Left ventricle myocardium superior (tissue), 1 donor: ENCODE measurements at places on chromosomes 2 and 18.

- no peak for DNase-seq
Measured at GRCh38 chr2:118044103-118044716, 30.3 kb upstream of the CCDC93 start.

GRCh38 chr2:215627771-215628170 lies 191.9 kb upstream of the FN1 start:
- no peak for DNase-seq

DNA sequence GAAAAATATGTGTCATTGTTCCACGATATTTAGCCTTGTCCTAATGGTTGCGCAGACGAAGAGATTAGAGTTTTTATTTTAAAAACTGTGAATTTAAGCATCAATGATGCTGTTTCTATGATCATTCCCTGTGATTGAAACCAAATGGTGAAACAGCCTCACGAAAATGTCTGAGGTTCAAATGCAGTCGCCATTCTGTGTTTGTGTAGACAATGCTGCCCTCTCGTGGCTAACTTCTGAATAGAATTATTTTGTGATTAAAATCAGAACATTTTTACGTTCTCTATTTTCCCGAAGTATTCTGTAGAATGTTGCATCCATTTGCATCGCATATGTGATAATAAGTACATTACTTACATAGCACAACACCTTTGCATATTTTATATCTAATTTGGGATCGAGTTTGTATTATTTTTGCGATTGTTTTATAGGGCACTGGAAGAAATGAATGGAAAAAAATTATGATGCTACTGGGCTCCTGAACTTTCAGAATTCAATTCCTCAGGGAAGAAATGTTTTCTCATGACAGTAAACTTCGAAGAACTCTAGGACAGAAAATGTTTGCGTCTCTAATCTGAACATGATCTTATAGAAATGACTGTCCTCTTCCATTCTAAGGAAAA lies 54.8 kb upstream of the CREB1 start:
- no peak for DNase-seq

DNA sequence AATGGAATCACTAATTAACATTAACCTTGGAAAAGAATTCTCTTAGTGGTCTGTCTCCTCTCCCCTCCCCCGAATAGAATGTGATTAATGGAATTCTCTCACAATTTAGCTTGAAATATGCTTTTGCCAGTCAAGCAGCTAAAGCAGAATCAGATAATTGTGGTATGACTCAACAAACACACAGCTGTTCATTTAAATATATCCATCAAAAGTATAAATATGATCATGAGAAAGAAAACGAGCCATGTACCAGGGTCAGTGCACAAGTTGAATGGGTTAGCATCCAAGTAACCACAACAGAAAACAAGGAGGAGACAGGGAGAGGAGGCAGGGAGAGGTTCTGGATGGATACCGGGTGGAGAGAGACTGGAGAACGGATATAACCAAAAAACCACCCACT lies 66.9 kb downstream of the ACVR1 start:
- no peak for DNase-seq

DNA sequence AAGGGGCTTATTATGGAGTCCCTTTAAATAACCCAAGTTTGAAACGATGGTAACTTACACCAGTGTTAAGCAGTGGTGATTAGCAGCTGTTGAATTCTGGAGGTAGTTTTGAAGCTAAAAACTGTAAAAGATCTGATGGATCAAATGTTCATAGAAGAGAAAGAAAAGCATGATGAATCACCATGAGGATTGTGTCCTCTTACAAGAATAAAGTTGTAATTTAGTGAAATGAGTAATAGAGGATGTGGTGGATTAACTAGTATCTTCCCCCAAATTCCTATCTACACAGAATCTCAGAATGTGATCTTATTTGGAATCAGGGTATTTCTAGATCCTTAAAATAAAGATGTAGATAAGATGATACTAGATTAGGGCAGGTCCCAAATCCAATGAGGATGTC lies 1138.2 kb upstream of the TMEFF2 start:
- DNase-seq: no peak

- DNase-seq: no peak
Measured at GRCh38 chr2:138512672-138513071, 11.1 kb downstream of the SPOPL start.

- DNase-seq: peak; percentile 80
Measured at GRCh38 chr2:237486819-237487448, at the start of gene MLPH. Gene MLPH (plus strand): TSS chr2:237487251. CDS start chr2:237493427, 6,176 bp downstream.

GRCh38 chr18:76405681-76406356 lies 89.2 kb downstream of the ZNF516 start:
- DNase-seq: peak; percentile 72

DNA sequence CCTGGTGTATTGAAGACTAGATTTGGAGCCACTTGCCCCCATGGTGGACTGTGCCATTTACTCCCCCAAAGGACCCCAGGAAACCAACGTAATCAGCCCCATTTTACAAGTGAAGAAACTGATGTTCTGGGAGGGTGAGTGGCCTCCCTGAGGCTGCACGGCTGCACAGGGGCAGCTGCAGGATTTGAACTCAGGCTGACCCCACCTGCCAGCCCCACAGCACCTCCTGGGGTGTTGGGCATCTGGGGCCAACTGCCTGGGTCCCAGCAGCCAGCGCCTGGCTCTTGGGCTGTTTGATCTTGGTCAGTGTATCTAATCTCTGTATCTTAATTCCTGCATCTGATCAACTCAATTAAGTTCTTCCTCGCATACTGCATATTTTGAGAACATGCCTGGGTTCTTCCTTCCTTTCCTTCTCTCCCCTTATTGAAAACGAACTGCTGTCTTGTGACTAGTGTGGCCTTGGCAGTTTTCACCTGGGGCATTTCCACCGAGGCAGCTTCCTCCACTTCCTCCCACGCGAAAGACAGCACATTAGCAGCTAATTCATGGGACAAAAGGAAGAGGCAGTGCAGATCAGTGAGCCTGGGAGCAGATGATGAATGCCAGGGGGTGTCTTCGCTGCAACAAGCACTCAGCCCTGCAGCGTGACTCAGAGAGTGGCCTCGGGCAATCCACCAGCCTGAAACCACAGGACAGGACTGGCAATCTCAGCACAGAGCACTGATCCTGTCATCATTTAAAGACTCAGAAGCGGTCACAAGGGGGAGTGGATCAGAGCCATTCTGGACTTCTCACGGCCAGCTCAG lies 184.1 kb upstream of the RAB12 start:
- no peak for DNase-seq

DNA sequence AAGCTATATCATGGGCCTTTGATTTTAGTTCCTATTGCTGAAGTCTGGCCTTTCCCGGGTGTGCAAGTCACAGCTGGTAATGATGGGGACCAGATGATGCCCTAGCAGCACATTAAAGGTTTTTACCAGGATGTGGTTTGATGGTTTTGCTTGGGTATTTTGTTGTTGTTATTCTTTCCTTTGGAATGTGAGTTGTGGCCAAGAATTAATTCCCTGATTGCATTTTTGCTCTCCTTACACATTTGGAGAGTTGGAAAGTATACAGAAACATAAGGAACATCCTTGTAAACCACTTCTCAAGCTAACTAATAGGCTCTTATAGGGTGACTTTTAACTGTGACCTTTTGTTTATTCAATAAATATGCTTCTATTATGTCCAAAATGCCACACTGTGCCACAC lies 154.1 kb upstream of the MMADHC start:
- no peak for DNase-seq

- DNase-seq: no peak
Measured at GRCh38 chr2:188713961-188714360, 260.2 kb upstream of the COL3A1 start.

DNA sequence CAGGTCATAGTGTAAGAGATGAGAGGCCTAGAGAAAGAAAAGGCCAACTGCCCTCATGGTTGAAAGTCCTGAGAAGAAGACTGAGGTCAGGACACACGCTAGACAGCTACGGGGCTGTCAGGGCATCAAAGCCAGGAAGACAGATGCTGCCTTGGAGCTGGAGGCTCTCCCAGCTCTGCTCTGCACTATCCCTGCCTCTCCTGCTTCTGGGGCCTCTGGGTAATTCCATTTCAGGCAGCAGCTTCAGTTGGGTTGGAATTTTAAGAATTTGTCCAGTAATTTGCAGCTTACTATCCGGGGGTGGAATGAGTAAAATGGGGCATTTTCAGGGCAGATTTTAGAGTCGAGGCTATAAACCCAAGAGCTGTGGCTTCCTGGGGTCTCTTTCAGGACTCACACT lies 76.2 kb upstream of the CTAGE1 start:
- DNase-seq: no peak

DNA sequence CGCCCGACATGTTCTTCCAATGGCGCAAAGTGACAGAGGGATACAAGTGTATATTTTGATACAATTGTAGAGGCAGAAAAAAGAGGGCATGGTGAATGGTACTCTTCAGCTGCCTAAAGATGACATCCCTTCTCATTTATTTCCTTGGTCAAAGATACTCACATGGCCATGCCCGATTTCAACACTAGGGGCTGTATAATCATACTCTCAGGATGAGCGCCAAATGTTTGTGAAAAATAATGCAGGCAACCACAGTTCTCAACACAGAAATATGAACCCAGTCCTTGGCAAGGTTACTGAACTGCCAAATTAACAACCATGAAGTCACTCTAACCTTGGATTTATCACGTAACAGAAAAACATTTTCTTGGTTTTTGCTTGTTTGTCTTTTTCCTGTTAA lies 204.4 kb downstream of the CCDC102B start:
- no peak for DNase-seq

- DNase-seq: no peak
Measured at GRCh38 chr2:148646231-148646559, 1.6 kb downstream of the EPC2 start.

DNA sequence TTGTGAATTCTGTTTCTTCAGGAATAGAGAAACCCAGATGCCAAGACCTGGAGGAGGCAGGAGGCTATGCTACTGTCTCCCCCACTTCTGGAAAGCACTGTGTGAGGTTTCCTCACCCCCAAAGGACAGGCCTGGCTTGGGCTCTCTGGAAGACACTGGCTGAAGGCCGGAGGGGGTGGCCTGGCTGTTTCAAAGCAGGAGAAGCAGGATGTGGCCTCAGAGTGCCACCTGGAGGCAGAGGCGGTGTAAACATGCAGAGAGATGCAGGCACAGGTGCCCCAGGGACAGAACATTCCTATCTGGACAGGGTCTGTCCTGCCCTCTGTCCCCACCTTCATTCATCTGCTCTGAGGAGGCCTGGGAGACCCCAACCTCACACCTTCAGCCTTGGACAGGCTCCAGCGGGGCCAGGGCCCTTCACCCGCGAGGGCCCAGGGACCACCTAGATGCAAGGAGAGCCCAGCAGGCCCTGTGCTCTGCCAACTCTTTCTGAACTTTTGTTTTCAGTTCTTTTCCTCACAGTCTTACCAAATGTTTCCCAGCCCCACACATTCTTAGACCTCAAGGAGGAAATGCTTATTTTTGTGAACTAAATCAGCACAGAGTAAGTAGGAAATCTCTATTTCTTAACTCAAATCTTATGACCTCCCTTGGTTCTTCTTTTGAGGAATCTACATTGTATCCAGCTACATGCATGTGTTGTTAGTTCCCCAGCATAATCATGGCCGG lies 79.2 kb downstream of the LONRF2 start:
- DNase-seq: peak; percentile 84

DNA sequence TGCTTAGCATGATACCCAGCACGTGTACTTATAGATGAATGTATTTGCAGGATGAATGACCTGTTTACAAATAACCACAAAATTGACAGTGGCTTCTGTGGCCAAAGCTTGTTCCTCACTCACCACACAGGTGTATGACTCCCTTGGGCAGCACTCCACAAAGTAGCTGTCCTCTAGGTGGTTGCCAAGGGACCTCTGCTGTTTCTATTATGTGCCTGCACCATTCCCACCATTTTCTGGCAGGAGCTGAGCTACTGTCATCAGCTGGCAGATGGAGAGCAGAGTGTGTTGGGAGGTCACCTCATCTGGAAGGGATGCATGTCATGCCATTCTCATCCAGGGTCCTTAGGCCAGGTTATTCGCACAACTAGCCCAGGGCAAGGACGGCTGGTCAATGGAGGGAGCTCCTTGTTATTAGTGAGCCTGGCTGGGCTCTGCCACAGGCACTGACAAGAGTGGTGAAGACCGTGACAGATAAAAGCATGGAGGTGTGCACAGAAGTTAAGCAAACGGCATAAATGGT lies 37.1 kb upstream of the TRIB2 start:
- no peak for DNase-seq

DNA sequence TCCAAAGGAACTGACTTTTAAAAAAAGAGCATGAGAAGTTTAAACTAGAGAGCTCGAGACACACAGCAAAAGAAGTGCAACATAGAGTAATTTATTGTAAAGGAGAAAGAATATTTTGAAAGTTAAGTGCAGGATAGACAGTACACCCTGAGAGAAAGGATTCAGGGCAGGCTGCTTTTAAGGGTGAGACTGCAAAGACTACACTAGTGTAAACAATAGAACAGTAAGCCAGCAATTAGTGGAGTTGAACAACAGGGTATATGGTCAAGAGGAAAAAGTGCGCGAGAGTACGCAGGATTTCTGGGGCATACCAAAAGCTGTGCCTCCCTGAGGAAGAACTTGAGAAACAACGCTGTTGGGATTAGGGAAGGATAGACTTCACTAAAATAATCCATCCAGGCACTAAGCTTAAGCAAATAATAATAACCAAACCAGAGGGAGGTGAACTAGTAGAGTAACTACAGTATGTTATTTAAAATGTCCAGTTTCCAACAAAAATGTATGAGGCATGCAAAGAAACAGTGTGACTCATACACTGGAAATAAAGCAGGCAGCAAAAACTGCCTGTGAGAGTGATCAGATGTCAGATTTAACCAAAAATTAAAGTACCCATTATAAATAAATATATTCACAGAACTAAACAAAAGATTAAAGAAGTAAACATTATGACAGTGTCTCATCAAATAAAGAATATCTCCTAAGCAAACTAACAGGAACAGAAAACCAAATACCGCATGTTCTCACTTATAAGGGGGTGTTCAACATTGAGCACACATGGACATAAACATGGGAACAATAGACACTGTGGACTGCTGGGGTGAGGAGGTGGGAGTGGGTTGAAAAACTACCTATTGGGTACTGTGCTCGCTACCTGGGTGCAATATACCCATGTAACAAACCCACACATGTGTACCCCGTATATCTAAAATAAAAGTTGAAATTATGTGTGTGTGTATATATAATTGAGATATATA lies 40.5 kb upstream of the EMILIN2 start:
- DNase-seq: no peak

DNA sequence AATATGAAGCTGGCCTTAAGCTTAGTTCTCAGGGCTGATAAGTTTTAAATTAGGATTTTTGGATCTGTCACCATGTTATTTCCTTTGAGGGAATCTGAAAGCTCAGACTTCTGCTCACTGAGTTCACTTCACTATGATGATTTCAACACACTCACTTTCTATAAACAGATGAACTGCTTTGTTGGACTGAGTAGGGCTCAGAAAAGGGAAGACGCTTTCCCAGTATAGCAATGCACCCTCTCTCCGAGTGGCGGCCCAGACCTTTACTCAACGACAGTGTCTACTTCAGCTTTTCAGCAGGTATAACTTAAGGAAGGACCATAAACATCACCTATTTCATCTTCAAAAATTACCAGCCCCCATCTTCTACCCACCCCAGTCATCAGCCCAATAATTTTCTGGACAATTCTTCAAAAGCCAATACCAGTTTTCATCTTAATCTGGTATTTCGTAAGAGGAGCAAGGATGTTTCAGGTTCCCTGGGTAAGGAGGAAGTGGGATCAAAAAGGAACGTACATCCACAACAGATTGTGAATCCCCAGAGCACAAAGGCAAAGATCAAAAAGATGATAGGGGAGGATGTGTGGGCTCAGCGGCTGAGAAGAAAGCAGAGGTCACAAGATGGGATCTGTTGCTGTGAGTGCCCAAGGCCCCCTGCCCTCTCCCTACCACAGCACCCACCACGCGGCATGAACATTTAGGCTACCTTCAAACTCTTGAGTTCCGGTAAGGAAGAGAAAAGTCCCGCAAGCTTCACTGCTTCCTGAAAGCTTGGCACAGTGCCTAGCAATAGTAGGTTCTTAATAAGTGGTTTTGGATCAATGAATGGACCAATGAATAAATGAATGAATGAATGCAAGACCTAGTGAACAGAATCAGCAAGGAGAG lies 41.9 kb downstream of the LPIN2 start:
- DNase-seq: no peak
